Cardiac muscle cell (in vitro differentiated cells and primary cell): ENCODE measurements at places on chromosomes 3 and 15. TPM values are rescaled to one million over a fixed set of nuclear protein-coding genes. Genes with fewer than 3 reads are reported as not detected.

TXNRD3 gene
- polyA plus RNA-seq, result 8.7 and 15.7 TPM in 2 replicates

PCSK6 gene
- 4.8 and 8.1 TPM in 2 replicates for polyA plus RNA-seq

SERPINI2 gene
- polyA plus RNA-seq, result not detected in 2 replicates

EXOSC7 gene
- polyA plus RNA-seq, result 66.9 and 70.4 TPM in 2 replicates

CELSR3 gene
- polyA plus RNA-seq, result 3.1 and 3.4 TPM in 2 replicates

MUC4 gene
- 0.16 and 0.25 TPM in 2 replicates for polyA plus RNA-seq

PHLDB2 gene
- 11.3 and 24.4 TPM in 2 replicates for polyA plus RNA-seq

STRIT1 gene
- not detected in 2 replicates for polyA plus RNA-seq

CDCP1 gene
- polyA plus RNA-seq, result 0.24 TPM in 1 of 2 replicates, not detected in the other

CCK gene
- 0.65 TPM in 1 of 2 replicates, not detected in the other for polyA plus RNA-seq

SPSB4 gene
- 57.0 and 58.3 TPM in 2 replicates for polyA plus RNA-seq

MED12L gene
- 1.9 and 5.6 TPM in 2 replicates for polyA plus RNA-seq
